ENCODE measurements at places on chromosomes 13 and 19.

GRCh38 chr13:99086267-99087097, 108.6 kb upstream of the DOCK9 start:
- DNase-seq, result no peak

DNA sequence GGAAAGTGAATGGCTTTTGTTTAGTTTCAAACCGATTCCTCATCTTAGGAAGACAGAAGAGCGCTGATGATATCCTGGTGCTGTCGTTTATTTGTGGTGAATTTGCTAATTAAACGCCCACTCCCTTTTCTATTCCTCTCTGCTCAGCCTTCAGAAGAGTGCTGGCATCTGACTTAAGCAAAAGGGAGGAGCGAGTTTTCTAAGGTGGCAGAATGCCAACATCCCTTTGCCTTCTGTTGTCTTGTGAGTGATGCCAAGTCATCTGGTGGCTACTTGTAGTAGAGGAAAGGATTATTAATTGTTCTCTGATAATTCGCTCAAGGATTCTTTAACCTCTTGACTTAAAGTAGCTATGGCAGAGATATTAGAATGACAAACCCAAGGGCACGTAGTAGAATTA, 68.1 kb downstream of the ERCC5 start:
- no peak for DNase-seq

GRCh38 chr19:50896591-50897190, 14.5 kb downstream of the KLK4 start:
- DNase-seq, result no peak

DNA sequence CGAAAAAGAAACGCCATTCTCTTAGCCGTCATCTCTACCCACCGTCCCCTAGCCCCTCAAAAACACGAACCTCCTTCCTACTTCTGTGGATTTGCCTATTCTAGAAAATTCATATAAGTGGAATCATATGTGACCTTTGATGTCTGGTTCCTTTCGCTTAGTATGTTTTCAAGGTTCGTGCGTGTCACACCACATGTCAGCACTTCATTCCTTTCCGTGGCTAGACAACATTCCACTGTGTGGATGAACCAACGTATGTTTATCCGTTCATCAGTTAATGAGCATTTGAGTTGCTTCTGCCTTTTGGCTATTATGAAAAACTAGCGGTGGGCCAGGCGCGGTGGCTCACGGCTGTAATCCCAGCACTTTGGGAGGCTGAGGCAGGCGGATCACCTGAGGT, 14.0 kb upstream of the PPP1R12C start:
- no peak for DNase-seq

- DNase-seq, result no peak
These were observed 24.9 kb downstream of the ARHGEF7 start for GRCh38 chr13:111139873-111140561.

DNA sequence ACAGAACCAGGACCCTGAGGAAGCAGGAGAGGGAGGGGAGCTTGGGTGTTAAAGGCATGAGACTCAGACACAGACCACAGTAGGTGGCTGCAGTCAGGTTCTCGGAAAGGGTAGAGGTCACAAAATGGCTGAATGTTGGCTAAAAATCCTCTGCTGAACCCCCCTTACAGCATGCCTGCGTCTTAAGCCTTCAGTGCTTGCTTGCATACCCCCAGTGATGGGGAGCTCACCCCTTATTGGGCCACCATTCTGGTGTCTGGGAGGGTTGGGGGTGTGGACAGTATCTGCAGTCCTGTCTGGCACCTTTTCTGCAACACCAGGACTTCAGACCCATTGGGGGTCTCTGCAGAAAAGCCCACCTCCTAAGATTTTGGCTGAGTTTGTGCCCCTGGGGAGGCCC, 14.2 kb upstream of the B3GNT3 start:
- DNase-seq, result no peak

GRCh38 chr13:100436099-100436498, 152.5 kb downstream of the GGACT start:
- no peak for DNase-seq

- no peak for DNase-seq
These were observed 34.5 kb downstream of the ZMYM2 start for GRCh38 chr13:19993024-19993423.

DNA sequence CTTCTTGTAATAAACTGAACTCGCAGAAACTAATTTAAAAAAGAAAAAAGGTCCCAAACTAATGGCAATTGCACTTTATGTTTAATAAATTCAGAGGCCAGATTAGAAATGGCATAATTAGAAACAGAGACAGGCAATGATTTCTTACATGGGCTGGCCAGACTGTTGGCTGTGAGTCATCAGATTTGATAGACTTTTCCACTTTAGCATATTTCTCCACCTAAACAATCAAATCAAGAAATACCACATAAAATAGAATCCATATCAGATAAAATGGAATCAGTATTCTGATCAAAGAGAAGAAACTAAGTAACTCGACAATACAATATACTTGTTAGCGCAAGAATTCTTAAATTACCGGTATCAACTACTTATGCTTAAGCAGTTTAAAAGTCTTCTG, 29.0 kb downstream of the EXOSC8 start:
- no peak for DNase-seq

DNA sequence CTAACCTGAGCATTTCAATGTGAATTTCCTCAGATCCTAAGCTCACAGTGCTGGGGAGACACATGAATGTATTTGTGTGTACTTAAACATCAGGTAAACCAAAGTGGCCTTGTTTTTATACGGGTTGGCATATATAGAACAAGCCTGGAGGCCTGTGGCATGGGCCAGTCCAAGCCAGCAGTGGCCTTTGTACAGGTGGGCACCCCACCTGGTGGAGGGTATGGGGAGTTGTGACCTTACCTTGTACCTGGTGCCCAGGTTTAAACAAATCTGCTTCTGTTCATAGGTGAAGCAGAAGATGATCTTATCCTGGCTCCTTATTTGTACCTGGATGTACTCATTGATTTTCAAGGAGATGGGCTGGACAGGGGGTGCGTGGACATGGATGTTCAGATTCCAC, 71.0 kb downstream of the ERICH6B start:
- no peak for DNase-seq

DNA sequence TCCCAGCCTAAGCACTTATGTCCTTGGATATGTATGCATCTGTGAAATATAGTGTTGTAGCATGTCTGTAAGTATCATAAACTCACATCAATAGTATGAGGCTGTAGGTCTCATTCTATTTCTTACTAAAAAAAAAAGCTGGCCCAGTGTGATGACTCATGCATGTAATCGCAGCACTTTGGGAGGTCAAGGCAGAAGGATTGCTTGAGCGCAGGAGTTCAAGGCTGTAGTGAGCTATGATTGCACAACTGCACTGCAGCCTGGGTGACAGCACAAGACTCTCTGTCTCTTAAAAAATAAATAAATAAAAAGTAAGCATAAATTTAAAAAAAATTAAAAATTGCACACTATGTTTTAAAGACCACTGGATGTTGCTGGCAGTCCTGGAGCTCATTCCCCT, 79.1 kb upstream of the SPATA13 start:
- DNase-seq, result no peak

GRCh38 chr13:86920961-86921360, 750.2 kb upstream of the SLITRK5 start:
- no peak for DNase-seq

GRCh38 chr13:71624653-71625600, 242.1 kb downstream of the DACH1 start:
- DNase-seq, result no peak

- DNase-seq, result no peak
These were observed 11.7 kb upstream of the KL start for GRCh38 chr13:33004511-33004910.

GRCh38 chr13:45328661-45329111, 12.3 kb downstream of the TPT1 start:
- no peak for DNase-seq

DNA sequence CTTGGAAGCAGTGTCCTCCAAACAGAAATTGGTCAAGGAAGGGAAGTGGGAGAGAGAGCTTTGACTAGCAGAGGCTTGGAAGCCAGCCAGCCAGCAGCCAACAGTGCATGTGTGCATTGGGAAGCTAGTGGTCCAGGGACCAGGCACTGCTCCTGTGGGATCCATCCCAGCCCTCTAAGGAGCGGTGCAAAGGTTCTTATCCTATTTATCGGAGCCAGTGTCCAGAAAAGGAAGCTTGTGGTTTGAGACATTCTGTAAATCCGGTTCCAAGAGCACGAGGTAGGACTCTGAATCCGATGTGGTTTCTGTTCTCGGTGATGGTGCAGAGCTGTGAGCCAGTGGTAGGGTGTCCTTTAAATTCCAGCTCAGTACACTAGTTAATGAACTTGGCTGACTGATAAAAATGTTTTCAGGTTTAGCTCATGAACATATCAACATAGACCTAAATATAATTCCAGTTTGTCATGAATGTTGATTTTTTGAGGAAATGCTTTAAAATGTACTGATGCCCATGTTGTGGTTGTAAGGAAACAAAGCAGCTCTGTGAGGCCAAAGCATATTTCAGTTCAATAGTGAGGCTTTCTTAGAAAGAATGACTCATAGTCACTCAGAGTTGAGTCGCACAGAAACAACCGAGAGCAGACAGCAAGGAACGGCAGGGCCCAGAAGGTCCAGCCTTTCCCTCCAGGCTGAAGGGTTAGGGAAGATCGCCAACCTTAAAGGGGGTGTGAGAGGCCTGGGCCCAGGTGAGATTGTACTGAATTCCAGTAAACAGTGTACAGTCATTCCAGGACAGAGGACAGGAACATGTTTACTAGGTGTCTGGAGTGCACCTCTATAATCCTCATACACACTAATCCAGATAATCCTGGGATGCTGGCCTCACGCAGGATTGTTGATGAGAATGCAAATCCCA, 21.5 kb upstream of the GARRE1 start:
- no peak for DNase-seq

DNA sequence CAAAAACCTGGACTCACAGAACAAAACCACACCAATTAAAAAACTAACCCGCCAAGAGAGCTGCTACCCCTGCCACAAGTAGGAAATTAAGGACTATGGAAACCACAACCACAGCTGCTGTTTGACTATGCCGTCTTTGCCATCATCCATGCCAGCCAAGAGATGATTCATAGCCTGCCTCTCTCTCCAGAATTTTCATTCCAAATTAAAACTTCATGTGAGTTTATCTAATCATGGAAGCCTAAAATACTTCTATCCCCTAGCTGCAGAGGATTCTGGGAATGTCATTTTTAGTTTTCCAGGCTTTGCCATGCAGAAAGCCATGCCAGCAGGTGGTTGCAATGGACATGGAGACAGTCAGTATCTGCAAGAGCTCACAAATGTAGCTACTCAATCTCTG, 27.6 kb upstream of the GTF2F2 start:
- no peak for DNase-seq

DNA sequence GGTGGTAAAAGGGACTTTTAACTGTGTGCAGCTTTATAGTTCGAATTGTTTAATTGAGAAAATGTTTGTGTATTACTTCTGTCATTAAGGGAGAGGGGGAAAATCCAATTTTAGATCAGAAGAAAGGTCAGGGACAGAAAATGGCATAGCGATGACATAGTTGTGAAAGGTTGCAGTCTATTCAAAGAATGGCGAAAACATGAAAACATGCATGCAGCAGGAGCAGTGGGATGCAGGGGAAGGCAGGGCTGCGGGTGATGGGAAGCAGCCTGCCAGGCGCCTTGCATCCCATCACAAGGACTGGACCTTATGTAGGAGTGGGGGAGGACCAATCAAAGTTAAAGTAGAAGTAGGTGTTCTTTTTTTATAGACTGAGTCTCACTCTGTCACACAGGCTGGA, 125.9 kb downstream of the CDK8 start:
- DNase-seq, result no peak

GRCh38 chr13:52024481-52024880, at the start of gene UTP14C:
Gene UTP14C, plus strand, starts transcription at chr13:52024691. Its CDS starts 4,114 bp downstream, at chr13:52028805.
- no peak for DNase-seq

DNA sequence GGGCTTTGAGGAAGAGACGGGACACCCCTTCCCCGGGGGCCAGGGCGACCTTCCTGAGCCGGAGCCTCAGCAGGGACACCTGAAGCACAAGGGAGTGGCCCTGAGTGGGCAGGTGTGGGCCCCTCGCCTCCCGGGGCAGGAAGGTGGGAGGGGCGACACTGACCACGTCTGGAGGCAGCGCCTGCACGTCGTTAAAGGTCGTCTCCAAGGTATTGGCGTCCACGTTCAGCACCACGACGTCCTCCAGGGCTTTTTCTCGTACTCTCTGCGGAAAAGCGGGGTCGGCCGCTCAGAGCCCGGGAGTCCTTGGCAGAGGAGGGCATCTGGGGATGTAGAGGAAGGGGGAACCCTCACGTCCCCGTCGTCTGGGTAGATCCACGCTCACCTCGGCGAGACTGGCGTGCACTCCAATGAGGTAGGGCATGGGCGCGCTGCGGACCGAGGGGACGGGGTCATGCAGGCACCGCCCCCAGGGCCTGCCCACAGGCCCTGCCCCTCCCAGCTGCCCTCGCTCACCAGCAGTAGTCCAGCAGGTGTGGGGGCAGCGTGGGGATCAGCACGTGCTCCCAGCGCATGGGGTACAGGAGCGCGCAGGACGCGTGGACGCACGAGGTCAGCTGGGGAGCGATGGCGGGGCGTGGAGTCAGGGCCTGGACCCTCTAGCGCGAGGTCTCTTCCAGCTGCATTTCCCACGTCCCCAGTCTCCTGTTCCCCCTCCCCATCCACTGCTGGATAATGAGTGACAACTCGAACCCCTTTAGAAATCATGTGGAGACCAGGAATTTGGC, 6.1 kb downstream of the DENND1C start:
- no peak for DNase-seq

DNA sequence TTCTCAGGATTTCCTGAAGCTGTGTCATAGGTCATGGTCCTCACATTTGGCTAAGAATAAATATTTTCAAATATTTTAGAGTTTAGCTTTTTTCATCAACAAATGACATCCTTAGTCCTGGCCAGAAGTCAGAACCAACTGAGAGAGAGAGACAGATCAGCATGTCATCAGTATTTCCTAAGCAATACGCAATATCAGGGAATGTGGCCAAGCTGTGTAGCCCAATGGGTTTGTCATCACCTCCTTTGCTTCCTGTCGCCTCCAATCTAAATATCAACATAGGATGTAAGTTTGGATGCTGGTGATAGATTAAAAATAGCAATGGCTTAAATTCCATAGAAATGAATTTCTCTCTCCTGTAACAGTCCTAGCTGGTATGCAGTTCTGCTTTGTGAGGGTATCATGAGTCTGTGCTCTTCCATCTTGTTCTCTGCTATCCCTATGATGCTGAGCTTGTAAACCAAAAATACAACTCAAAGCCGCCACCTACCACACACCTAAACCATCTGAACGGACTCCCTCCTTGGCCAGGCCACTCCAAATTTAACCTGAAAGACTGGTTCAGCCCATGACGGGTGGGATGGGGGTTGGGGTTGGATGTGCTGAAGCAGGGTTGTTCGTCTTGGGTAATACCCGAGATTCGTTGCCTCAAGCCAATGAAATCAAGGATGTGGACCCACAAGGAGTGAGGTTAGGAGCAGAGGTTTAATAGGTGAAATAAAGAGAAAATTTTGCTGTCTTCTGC, 10.0 kb upstream of the IGSF23 start:
- no peak for DNase-seq

GRCh38 chr13:40255551-40255950, 410.9 kb downstream of the FOXO1 start:
- no peak for DNase-seq

DNA sequence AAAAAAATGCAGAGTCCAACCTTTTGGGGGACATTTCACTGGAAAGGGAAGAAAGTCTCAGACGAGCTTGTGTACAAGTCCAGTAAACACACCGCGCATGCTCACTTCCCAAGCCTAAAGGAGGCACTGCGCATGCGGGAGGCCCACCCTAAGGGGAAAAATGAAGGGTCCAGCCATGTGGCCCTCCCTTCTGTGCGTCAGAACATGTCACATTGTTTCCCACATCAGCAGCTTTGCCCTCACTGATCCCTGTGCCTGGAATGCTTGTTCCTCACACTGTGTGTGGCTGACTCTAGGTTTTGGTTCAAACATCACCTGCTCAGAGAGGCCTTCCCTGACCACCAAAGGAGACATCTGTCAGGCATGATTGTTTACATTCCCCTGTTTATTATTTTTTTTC, 4.4 kb downstream of the ELSPBP1 start:
- DNase-seq, result no peak

Data from stimulated activated CD8-positive, alpha-beta memory T cell treated with anti-CD3 and anti-CD28 coated beads, Interleukin-7, amount 100 ng/mL, for 24 hours (primary cell).